ENCODE measurements at places on chromosomes 13 and 19.

- DNase-seq: no peak
These were observed 101.7 kb upstream of the SPRY2 start for GRCh38 chr13:80442609-80443008.

- DNase-seq: no peak
These were observed 13.0 kb upstream of the LCP1 start for GRCh38 chr13:46195016-46195415.

GRCh38 chr19:8614455-8614854 lies 3.9 kb upstream of the ADAMTS10 start:
- DNase-seq: no peak

GRCh38 chr13:26011996-26012821 lies 39.6 kb downstream of the SHISA2 start:
- DNase-seq: no peak

DNA sequence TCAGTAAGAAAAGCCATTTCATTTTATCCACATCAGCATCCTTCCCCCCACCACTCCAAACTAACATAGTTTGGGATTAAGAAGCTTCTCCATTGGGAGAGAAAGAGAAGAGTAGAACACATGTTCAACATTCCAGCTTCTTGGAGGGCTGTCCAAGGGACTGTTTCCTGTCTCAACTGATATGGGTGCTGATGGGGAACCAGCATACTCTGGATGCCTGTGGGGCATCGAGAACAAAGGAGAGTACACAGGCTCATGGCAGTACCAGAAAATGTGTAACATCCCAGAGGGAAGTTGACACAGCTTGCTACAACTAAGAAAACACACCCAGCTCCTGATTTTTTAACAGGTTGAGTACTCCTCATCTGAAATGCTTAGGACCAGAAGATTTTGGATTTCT lies 24.7 kb downstream of the SUCLA2 start:
- no peak for DNase-seq

DNA sequence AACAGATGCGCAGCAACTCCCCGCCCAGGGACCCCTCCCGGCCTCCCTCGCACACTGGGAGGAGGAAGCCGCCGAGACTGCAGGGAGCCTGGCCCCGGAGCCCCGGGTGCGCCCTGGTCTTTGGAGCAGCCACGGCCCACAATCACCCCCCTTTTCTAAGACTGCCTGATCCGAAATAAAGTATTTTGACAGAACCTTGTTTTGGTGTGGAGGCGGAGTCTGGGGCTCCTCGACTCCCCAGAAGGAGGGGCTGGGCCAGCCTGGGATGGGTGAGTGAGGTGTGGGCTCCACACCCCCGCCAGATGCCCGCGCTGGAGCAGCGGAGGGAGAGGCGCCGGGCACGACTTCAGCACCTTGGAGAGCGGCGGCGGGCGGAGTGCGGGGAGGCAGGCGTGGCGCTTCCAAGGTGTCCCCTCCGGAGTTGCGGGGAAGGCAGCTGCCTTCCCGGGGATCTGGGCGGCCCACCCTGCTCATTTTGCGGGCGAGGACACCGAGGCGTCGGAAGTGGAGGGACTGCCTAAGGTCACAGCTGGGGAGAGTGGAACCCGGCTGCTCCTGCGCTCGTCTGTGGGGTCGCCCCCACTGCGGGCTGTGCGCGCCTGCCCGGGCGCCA lies 9.4 kb downstream of the SIRT6 start:
- no peak for DNase-seq

DNA sequence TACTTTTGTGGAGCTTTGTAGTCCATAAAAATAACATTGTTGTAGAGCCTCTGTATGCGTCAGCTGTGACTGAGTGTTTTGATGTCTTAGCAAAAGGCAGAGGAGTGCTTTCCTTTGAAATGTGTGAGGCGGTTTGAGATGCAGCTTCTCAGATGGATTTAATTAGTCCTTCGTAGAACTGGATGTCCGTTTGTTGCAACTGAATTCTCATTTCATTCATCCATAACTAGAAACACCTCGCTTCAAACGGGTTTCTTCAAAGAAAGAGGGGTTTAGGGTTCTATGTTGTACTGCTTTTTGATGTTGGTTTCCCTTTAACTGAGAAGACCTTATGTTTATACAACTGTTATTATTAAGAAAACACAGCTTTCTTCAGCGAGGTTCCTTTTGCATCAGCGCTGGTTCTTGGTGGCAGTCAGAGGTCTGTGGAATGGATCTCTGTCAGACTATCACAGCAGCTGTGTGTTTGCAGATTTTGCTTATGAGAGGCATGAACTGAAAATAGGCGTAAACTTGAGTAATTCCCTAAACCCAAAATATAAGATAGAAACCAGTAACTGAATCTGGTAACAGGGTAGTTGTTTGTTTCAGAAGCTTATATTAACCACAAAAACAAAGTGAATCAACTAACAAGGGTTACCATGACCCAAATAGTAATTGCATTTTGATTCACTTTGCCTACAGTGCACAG lies 194.4 kb downstream of the GGACT start:
- no peak for DNase-seq

GRCh38 chr13:90919153-90919552 lies 428.3 kb upstream of the MIR17HG start:
- no peak for DNase-seq

DNA sequence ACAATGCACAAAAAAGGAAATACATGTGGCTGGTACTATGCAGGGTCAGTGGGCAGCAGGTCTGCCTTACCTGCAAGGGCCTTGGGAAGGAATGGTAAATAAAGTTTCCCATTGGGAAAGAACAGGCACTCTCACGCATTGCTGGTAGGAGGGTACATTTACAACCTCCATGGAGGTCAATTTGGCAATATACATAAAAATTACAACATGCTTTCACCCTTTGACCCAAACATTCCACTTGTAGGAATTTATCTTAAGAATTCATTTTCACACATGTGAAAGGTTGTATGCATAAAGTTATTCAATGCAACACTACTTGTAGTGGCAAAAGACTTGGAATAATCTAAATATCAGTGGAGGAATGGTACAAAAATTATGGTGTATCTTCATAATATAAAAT lies 216.4 kb downstream of the DLEU7 start:
- no peak for DNase-seq

DNA sequence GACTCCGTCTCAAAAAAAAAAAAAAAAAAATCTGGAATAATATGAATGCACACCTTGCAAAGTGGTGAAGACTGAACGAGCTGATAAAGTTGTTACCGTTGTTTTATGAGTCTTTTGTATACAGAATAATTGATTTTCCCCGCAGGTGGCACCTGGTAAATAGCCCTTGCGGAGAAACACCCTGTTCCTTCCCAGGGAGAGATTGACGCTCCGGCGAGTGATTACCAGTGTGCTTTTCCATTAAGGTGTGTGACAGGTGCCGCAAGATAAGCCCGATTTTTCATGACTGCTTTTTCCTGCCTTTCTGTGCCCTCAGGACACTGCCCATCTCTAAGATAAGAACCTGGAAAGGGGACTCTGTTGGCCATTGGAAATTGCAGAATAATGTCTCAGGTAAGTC lies 943 bp downstream of the ZNF302 start:
- DNase-seq: no peak

- no peak for DNase-seq
These were observed 81.5 kb upstream of the SLC7A1 start for GRCh38 chr13:29676941-29677452.

- no peak for DNase-seq
These were observed 5.7 kb upstream of the DIAPH3 start for GRCh38 chr13:60169239-60170031.

GRCh38 chr13:40776232-40776631 lies 5.2 kb upstream of the MRPS31 start:
- no peak for DNase-seq

DNA sequence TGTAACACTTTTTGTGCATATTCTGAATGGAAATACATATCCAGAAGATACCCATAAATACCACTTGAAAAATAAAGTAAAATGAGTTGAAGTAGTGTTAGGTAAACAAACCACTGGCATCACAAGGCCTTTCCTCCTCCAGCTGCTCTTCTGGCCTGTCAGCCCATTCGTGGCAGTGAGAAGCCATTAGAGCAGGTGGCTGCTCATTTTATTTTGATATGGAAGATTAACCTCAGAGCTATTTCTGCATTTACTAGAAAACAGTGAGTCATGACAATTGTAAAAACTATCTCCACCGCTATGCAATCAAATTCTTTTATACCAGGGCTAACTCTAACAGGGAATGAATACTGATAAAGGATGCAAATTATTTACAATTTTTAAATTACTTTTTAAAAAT lies 2898.1 kb downstream of the PCDH9 start:
- peak; percentile 93 for DNase-seq

DNA sequence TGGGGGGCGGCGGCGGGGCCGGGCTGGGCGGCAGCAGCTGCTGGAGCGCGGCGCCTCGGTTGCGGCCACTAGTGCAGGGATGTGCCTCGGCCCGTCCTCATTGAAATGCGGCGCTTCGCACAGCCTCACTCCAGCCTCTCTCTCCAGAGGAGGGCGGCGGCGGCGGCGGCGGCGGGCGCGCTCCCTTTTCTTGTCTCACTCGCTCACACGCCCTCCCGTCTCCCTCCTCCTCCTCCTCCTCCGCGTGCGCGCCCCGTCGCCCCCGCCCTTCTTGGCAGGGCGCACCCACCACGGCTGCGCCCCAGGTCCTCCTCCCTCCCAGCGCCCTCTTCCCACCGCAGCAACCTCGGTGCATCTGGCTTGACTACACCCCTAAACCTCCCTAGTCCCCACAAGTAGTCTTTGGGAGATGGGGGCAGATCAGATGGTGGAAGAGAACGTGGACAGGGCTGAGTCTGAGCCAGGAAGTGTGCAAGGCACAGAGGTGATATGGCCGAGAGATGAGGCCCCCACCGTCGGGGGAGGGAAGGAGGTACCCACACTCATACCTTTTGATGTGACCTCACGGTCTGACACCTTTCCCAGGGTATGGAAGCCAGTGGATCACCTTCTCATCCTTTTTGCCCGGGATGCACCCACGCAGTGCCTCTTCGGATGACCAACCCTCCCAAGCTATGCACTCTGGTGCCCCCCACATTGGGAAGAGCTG lies at the start of gene DCLK1:
Gene DCLK1, minus strand, starts transcription at position 161 of the 709 bp plus-strand sequence.
- DNase-seq: peak; percentile 54

- DNase-seq: no peak
These were observed 11.1 kb downstream of the PDE4A start for GRCh38 chr19:10431254-10431942.

DNA sequence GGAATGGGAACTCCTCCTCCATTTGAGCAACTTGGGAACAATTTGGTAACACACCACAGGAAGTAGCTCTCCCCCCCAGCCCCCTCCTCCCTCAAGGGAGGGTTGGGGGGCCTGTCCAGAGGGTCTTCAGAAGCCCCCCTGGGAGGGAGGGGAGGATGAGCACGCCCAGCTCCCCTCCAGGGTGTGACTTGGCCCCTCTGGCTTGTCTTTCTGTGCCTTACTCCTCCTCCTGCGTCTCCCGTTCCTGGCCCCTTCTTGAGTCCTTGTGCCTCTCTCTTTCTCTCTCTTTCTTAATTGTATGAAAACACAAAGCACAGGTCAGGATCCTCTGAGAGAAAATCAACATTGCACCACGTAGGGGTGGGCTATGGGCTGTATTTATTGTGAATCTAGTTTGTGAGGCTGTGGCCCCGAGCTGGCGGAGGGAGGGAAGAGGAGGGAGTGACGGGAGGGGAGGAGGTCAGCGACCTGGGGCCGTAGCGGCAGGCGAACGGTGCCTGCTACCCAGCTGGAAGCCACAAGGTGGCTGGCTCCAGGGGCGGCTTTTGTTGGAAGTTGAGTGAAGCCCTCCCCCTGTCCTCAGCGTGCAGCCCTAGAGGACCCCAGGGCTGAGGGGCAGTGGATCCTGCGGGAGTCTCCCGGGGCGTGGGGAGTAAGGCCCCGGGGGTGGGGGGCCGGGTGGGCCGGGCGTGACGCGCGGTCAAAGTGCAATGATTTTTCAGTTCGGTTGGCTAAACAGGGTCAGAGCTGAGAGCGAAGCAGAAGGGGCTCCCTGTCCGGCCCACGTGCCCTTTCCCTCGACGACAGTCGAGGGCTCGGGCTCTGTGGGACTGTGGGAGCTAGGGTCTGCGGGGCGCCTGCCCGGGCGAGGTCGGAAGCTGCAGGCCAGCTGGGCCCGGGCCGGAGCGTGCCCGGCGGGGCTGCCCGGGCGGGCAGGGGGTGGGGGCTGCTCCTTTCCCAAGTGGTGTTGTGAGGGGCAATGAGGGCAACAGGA lies 6.4 kb downstream of the LYL1 start:
- no peak for DNase-seq

GRCh38 chr13:36766295-36766694 lies 52.7 kb upstream of the RFXAP start:
- no peak for DNase-seq

- no peak for DNase-seq
These were observed 29.7 kb downstream of the OLFM2 start for GRCh38 chr19:9906475-9907087.

- no peak for DNase-seq
These were observed 248.5 kb downstream of the SLITRK1 start for GRCh38 chr13:83633746-83634145.

GRCh38 chr19:6639439-6639838 lies 30.5 kb downstream of the TNFSF14 start:
- no peak for DNase-seq

DNA sequence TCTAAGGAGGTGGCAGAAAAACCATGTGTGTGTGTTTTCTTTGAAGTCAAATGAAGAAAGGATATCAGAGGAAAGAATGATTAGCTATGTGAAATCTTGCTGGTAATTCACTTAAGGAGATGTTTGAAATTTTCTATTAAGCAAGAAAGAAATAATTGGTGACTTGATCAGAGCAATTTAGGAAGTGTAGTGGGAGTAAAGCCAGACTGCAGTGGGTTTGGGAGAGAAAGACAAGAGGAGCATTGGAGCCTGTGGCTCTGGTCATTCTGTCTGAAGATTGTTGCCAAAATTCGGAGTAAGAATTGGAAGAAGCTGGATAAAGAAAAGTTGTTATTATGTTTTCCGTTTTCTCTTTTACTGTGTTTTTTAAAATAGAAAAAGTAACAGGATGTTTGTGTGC lies 640.5 kb downstream of the GPC5 start:
- no peak for DNase-seq

GRCh38 chr13:30354493-30355383 lies 47.4 kb upstream of the KATNAL1 start:
- no peak for DNase-seq

DNA sequence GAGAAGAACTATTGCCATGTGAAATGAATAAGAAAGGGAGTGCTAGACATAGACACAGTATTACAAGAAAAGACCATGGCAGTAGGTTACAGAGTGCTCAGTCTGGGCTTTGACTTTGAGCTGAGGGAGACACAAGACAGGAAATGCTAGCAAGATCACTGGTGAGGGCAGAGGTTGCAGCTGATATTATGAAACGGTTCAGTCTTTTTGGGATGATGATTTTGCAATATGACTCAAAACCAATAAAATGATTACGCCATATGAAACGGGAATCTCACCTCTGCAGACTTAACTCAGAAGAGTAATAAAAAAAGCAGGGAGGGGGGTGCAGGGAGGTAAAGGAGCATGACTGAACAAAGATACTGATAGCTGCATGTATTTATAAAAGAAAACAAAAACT lies 123.1 kb downstream of the RBM26 start:
- no peak for DNase-seq

GRCh38 chr13:109917422-109917821 lies 131.0 kb upstream of the IRS2 start:
- no peak for DNase-seq

- DNase-seq: no peak
These were observed 38.5 kb downstream of the DPF1 start for GRCh38 chr19:38185562-38185961.
